Activated T-helper 1 cell treated with anti-CD3 and anti-CD28 coated beads, Interleukin-12 subunit alpha, Interleukin-12 subunit beta, Interleukin-2, Interleukin-4 antibody, amounts not matched to agents 30 ng/mL and 10 ng/mL and 1 ng/mL, durations not matched to agents 14 hours and 24 hours and 36 hours (primary cell): ENCODE measurements at places on chromosomes 4 and X.

DNA sequence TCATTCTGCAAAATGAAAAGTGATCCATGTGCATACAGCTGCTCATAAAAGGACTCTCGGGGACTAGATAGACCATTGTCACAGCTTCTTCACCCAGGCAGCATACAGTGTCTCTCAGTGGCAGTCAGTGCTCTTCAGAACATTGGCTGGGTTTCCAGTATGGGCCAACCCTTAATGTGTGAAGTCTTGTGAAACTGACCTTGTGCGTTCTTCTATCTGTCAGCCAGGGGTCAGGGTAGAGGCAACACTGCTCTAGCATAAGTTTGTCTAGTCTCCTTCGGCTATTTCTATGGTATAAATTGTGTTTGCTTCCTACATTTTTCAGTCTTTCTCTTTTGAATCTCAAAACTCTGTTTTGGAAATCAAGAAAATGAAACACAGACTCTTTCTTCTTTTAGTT lies 37.0 kb upstream of the SMIM31 start:
- no peaks in the 10 kb centered on the region for H3K36me3 ChIP-seq
- no peak overlapping the region for H3K4me3 ChIP-seq
- DNase-seq, result no peak
- H3K27ac ChIP-seq, result no peak overlapping the region
- no peaks in the 10 kb centered on the region for H3K4me1 ChIP-seq

- no peak for DNase-seq
- H3K36me3 ChIP-seq, result no peaks in the 10 kb centered on the region
- H3K27me3 ChIP-seq, result peaks cover 5% of the 10 kb centered on the region
- no peaks in the 10 kb centered on the region for H3K4me1 ChIP-seq
- H3K27ac ChIP-seq, result no peak overlapping the region
- no peak overlapping the region for H3K4me3 ChIP-seq
These were observed 54.9 kb upstream of the PDE5A start for GRCh38 chr4:119683518-119683917.

DNA sequence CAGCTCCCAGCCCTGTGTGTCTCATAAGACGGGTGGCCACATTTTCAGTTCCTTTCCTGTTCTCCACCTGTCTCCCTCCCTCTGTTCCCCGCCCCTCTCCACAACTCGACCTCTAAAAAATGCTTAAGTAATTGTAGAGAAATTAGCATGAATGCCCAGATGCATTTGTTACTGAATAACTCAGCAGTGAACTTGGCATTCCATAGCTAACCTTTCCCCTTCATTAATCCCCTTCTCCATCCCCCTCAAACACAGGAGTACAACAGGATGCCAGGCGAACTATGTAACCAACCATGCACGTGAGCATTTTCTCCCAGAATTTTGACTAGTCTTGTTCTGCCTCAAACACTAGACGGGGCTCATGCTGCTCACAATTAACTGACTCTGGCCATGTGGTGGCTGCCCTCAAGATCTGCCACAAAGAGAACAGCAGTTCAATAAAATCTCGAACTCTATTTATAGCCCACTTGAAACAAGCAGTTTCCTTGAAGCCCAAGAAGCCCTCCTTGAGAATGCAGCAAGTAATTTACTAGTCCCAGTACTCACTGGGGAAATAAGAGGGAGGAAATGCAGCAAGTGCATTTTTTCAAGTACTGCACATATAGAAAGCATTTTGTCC lies 351.2 kb downstream of the ARHGAP24 start:
- no peaks in the 10 kb centered on the region for H3K36me3 ChIP-seq
- no peaks in the 10 kb centered on the region for H3K4me1 ChIP-seq
- no peak overlapping the region for H3K27ac ChIP-seq
- DNase-seq, result no peak

GRCh38 chr4:66840178-66840577 lies 705.1 kb downstream of the CENPC start:
- no peak overlapping the region for H3K4me3 ChIP-seq
- no peak for DNase-seq
- H3K27me3 ChIP-seq, result no peaks in the 10 kb centered on the region
- no peaks in the 10 kb centered on the region for H3K36me3 ChIP-seq

- peaks cover 53% of the 10 kb centered on the region for H3K4me1 ChIP-seq
- DNase-seq, result no peak
- H3K27me3 ChIP-seq, result no peaks in the 10 kb centered on the region
- H3K36me3 ChIP-seq, result peaks cover 9% of the 10 kb centered on the region
- peak overlapping the region; percentile 94 for H3K27ac ChIP-seq
These were observed 2.3 kb downstream of the GPR174 start for GRCh38 chrX:79146640-79147390.

GRCh38 chr4:121877041-121877773 lies 6.9 kb upstream of the BBS7 start:
- H3K4me3 ChIP-seq, result no peak overlapping the region
- no peaks in the 10 kb centered on the region for H3K4me1 ChIP-seq
- no peak overlapping the region for H3K27ac ChIP-seq
- peaks cover 38% of the 10 kb centered on the region for H3K27me3 ChIP-seq
- no peak for DNase-seq

DNA sequence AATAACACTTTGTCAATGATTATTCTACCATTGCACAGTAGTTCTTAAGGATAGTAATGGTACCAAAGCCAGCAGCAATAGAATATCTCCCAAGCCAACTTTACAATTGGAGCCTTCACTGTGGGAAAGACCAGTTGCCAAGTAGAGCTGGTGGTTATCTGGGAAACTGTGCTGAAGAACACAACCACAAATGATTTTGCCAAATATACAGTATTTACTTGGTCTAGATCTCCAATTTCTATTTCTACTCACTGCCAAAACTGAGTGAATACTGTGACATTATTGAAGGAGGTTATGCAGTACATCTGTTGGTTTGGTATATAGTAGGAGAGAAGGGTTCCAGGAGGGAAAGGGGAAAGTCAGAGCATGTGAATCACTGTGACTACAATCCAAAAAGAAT lies 3.8 kb downstream of the TET2 start:
- no peaks in the 10 kb centered on the region for H3K27me3 ChIP-seq
- peaks cover 14% of the 10 kb centered on the region for H3K36me3 ChIP-seq
- no peak overlapping the region for H3K27ac ChIP-seq
- H3K4me1 ChIP-seq, result peaks cover 53% of the 10 kb centered on the region

DNA sequence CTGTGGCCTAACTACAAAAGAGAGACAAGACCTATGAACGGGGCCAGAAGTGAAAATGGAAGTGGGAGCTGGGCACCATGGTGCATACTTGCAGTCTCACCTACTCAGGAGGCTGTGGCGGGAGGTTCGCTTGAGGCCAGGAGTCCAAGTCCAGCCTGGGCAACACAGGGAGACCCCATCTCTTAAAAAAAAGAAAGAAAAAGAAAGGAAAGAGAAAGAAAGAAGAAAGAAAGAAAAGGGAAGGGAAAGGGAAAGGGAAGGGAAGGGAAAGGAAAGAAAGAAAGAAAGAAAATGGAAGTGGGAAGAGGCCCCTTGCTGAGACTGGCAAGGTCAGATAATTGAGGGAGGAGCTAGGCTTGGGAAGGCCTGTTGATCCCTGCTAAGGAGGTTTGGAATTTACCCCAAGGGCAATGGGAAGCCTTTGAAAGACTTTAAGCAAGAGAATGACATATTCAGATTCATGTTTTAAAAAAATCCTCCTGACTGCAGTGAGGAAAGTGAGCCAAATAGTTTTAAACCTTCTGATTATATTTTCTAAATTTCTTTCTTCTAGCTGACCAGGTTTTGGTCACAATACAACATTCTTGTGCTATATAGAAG lies 17.7 kb upstream of the HERC5 start:
- H3K27ac ChIP-seq, result no peak overlapping the region
- H3K27me3 ChIP-seq, result no peaks in the 10 kb centered on the region
- peaks cover 62% of the 10 kb centered on the region for H3K36me3 ChIP-seq
- no peak for DNase-seq
- H3K4me3 ChIP-seq, result no peak overlapping the region

DNA sequence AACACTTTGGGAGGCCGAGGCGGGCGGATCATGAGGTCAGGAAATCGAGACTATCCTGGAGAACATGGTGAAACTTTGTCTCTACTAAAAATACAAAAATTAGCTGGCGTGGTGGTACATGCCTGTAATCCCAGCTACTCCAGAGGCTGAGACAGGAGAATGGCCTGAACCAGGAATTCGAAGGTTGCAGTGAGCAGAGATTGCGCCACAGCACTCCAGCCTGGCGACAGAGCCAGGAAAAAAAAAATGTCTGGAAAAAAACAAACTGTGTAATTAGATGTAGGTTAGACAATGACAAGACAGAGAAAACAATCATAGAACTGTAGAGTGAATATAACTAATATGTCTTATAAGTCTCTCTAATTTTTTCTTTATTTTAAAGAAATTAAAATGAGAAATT lies 1002.5 kb upstream of the LCORL start:
- H3K27ac ChIP-seq, result no peak overlapping the region
- no peaks in the 10 kb centered on the region for H3K27me3 ChIP-seq
- H3K36me3 ChIP-seq, result no peaks in the 10 kb centered on the region
- H3K4me3 ChIP-seq, result no peak overlapping the region
- DNase-seq, result no peak

- H3K36me3 ChIP-seq, result no peaks in the 10 kb centered on the region
- H3K4me1 ChIP-seq, result no peaks in the 10 kb centered on the region
- H3K27ac ChIP-seq, result no peak overlapping the region
- H3K27me3 ChIP-seq, result peaks cover 2% of the 10 kb centered on the region
- no peak overlapping the region for H3K4me3 ChIP-seq
- no peak for DNase-seq
These were observed 80.0 kb upstream of the NALF2 start for GRCh38 chrX:69424161-69424560.

DNA sequence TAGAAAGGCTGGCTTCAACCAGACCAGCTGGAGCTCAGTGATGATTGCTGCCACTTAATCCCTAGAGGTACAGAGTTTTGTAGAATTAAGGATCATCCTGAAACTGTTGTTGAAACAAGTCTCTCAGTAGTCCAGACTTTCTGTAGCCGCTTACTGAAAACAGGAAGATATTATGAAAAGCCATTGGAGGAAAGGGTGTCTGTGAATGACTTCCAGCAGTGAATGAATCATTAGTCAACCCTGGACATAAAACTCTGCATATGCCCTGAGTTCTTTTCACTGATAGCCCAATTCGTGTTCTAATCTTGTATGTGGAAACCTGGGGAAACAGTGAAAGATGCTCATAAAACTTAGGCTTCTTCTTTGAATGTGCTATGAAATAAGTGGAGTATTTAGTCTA lies 14.8 kb downstream of the HOPX start:
- H3K27me3 ChIP-seq, result peaks cover 32% of the 10 kb centered on the region
- H3K4me1 ChIP-seq, result no peaks in the 10 kb centered on the region
- no peak overlapping the region for H3K4me3 ChIP-seq
- DNase-seq, result no peak
- H3K36me3 ChIP-seq, result peaks cover 1% of the 10 kb centered on the region
- H3K27ac ChIP-seq, result no peak overlapping the region
